ENCODE measurements at places on chromosomes 11 and 22.

DNA sequence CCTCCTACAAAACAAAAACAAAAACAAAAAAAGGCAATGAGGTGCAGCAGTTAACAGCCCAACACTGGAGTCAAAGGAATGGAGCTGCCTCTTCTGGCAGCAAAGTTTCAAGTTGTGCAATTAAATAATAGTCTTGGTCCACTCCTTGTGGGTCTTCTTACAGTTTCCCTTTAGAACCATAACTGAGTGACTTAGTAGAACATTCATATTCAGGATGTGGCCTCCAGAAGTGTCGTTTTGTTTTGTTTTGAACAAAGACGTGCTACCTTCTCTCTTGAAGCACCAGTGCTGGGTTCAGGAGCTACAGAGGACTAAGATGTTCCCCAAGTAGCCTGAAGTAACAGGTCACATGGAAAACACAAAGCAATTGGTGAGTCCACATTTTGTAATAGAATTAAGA, 2.0 kb upstream of the JAML start:
- DNase-seq, result no peak

- no peak for DNase-seq
These were observed 54.6 kb downstream of the ZBTB44 start for GRCh38 chr11:130260080-130260627.

DNA sequence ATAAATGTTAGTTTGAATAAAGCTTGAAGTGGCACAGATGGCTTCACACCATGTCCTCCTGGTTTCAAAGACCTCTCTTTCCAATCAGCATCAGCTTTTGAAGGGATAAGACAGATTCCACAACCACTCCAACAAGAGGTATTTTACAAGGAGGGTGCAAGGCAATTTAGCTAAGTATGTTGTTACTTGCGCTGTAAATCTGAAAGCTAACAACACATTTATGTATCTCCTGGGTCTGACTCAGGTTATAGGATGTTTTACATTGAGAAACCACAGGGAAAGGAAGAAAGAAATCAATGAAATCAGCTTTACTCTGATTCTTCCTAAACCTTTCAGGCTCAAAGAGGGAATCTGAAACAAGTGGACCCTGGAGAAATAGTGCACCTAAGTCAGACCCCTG, 12.1 kb downstream of the CWC15 start:
- DNase-seq, result no peak

DNA sequence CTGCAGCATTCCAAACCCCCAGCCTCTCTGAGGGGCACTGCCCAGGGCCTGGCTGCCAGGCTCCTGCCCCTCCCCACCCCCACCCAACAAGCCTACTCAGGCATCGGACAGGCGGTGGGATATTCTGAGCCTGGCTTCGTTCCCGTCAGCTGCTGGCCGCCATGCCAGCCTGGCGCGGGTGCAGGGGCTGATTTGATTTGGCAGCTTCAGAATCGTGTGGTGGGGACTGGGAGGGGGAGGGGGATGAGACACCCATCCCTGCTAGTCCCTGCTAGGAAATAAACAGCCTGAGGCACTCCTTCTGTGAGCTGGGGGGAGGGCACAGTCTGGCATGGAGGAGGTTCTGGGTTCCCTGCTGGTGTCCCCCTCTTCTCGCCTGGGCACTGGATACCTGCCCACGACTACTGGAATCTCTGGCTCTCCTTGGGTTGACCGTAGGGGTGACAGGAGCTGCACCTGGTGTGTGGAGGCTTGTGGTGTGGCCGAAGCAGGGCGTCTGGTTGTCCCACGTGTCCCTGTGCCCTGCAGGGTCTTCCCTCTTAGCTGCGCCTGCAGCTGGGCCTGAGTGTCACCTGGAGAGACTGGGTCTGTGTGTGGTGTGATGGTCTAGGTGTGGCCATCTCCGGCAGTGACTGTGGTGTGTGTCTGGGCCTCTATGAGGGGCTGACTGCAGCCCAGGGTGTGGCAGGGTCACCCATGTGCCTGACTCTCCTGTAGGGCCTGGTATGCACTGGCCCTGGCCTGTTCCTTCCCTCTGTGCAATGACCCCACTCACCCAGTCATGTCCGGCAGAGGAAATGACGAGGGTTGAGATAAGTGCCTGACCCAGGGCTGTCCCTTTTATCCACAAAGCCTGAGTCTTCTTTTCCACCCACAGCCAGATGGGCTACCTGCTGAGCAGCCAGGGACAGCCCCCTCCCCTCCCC, 42.2 kb downstream of the PDE2A start:
- no peak for DNase-seq

- no peak for DNase-seq
These were observed 1.7 kb downstream of the MRGPRD start for GRCh38 chr11:68978931-68979594.

GRCh38 chr11:12640926-12641849, 33.0 kb upstream of the TEAD1 start:
- no peak for DNase-seq

- no peak for DNase-seq
These were observed 18.3 kb downstream of the RRAS2 start for GRCh38 chr11:14340721-14341120.

DNA sequence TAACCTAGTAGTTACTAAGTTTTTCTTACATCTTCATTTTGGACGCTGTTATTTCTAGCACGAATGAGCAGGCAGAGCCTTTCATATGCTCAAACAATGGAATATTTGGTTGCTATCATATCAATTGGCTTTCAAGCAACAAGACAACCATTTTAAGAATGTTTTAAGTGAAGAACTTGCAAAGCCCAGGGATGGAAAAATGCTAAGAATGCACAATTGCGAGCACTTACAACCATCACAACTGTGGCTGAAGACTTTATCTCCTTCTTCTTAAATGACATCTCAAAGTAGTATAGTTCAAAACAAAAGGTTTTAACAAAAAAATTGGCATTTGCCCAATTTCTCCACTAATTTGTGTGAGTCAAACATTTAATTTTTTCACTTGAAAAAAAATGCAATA, 8.3 kb upstream of the MMP1 start:
- DNase-seq, result no peak

- no peak for DNase-seq
These were observed 21.2 kb upstream of the B3GAT1 start for GRCh38 chr11:134433251-134433650.

DNA sequence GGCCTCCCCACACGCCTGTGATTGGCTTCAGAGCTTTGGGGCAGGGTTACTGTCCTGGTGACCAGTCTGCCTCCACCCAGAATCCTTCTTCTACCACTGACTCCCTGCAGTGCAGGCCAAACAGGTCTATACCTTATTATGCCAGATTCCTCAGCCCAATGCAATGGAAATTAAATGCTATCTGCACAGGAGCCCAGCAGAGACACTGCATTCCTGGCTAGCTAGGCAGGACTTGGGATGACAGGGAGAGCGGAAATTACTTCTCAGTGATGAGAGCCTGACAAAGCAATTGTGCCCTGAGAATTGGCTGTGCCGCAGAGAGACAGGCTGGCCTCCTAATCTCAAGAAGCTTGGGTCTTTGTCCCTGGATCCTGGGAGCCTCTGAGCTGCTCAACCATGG, 143.8 kb upstream of the NCAM1 start:
- no peak for DNase-seq

DNA sequence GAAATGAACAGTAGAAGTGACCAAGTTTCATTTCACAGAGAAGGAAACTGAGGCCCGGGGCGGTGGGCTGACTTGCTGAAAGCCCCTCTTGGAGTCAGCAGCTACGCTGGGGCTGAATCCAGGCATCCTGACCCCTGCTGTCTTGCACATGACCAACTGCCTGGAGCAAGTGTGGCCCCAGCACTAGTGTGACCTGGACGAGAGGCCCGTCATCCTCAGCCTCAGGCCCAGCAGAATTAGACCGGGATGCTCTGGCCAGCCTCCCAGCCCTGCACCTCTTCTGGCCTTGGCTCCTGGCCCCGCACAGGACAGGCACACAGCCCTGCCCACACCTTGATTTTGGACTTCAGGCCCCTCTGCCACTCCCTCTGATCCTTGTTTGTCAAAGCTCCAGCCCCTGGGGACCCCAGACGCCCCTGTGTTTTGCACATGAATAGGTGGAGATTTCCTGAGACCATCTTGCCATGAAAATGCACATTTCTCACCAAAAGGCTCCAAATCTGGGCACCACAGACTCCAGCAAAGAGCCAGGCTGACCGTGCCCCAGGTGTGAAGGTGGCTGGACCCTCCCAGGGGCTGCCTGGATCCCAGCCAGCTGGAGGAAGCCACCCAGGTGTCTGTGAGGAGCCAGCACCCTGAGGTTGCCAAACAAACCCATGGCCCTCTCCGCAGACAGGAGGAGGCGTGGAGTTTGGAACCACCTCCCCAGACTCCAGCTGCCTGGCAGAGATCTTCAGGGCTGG, 24.9 kb downstream of the FGF4 start:
- DNase-seq, result no peak

DNA sequence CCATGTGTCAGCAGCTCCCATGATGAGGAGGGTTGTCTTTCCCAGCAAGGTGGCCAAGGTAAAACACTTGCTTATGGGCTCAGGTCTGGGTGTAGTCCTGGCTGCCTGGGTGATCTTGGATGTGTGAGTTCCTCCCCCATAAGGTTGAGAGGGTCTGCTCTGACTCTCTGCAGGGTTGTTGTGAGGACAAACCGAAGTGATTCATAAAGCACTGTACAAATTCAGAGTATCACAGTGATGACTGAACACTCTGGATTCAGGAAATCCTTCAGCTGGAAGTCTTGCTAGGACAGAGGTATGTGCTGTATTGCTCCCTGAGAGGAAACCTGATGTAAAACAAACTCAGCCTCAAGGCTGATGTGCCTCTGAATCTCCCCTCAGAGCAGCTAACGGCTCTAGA, 220.9 kb upstream of the PITPNB start:
- DNase-seq, result peak; percentile 22

- no peak for DNase-seq
These were observed at the start of gene CD44 for GRCh38 chr11:35138943-35139721. Gene CD44 (plus strand): TSS chr11:35139171. CDS start chr11:35139304, 133 bp downstream.

DNA sequence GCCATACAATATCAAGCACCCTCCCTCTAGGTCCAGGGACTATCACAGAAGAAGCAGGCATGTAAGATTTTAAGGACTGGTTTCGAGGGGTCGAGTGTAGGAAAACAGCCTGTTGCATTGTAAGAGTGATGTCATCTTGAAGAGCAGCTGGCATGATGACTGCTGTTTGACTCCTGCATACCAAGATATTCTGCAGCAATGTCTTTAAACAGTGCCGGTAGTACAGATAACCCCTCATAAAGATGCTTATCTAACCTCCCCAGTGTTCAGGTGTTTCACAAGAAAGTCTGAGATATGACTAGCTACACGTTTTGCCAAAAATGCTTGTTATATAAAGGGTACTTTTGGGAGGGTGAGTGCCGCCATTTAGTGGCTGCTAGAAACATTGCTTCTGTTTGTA, 12.0 kb downstream of the FAM111A start:
- no peak for DNase-seq

All from epithelial cell of proximal tubule (primary cell).